ENCODE measurements at places on chromosomes 5 and 9. TPM values are rescaled to one million over a fixed set of nuclear protein-coding genes. Genes with fewer than 3 reads are reported as not detected.

BRINP1 gene
- total RNA-seq, result 0.78 TPM

OR1Q1 gene
- total RNA-seq, result not detected

LCN1 gene
- not detected for total RNA-seq

RALGDS gene
- total RNA-seq, result 26.7 TPM

SPATA31A3 gene
- total RNA-seq, result not detected

INSL6 gene
- total RNA-seq, result not detected

NTMT1 gene
- total RNA-seq, result 33.7 TPM

EXOSC2 gene
- total RNA-seq, result 7.3 TPM

LOX gene
- total RNA-seq, result 10.1 TPM

PLPPR1 gene
- not detected for total RNA-seq

OLFM1 gene
- 7.6 TPM for total RNA-seq

PDLIM4 gene
- total RNA-seq, result 13.4 TPM

ANKRA2 gene
- 16.4 TPM for total RNA-seq

HAVCR1 gene
- not detected for total RNA-seq

SH3GL2 gene
- 0.28 TPM for total RNA-seq

CAMK4 gene
- total RNA-seq, result 0.67 TPM

FBXL7 gene
- 16.6 TPM for total RNA-seq

TCERG1 gene
- 20.5 TPM for total RNA-seq

OR5C1 gene
- not detected for total RNA-seq

EIF4E1B gene
- not detected for total RNA-seq

ADAMTS13 gene
- total RNA-seq, result 2.0 TPM

AHRR gene
- 0.30 TPM for total RNA-seq

NFX1 gene
- 23.7 TPM for total RNA-seq

TTC16 gene
- 0.16 TPM for total RNA-seq

SLC25A2 gene
- total RNA-seq, result not detected
